Activated CD8-positive, alpha-beta memory T cell treated with anti-CD3 and anti-CD28 coated beads for 1 hour (primary cell): ENCODE measurements at places on chromosomes 1 and 21.

- DNase-seq = no peak
Observed at GRCh38 chr1:4978660-4979390, 324.4 kb downstream of the AJAP1 start.

DNA sequence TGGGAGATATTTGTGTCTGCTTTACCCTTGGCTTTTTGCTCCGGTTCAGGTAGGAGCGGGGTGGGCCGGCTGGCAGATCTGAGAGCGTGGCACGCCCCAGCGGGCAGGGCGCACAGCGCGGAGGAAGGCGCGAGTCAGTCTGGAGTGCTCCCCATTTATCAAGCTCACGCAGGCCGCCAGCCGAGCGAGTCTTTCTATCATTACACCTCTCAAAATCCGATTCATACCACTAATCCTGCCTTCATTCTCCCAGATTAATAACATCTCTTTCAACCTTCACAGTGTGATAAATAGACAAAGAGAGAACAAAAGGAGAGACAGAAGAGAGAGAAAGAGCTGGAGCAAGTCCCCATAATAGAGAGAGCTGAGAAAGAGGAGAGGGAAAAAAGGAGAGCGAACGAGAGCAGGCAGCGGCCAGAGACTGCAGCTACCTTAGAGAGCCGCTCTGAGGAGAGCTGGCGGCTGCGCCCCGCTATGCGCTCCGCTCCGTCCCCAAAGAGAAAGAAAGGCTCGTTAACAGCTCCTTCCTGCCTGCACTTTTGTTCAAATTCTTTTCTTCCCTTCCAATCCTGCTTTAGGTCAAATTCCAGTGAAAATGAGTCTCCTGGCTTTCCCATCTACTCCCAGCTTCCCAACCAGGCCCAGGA lies 48.0 kb downstream of the DMAP1 start:
- DNase-seq = no peak

DNA sequence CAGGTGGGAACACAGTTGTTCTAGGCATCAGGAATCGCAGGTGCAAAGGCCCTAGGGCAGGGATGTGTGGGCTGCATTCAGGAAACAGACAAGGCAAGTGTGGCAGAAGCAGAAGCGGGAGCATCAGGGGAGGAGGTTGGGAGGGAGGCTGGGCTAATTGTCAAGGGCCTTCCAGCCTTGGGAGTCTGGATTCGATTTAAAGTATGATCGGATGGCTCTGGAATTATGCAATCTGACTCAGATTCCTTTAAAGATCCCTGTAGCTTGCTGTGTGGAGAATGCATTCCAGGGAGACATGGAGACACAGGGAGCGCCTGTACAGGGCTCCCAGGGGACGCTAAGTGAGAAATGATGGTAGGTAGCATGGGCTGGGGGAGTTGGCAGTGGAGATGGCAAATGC lies 86.5 kb downstream of the LACTBL1 start:
- DNase-seq = no peak

DNA sequence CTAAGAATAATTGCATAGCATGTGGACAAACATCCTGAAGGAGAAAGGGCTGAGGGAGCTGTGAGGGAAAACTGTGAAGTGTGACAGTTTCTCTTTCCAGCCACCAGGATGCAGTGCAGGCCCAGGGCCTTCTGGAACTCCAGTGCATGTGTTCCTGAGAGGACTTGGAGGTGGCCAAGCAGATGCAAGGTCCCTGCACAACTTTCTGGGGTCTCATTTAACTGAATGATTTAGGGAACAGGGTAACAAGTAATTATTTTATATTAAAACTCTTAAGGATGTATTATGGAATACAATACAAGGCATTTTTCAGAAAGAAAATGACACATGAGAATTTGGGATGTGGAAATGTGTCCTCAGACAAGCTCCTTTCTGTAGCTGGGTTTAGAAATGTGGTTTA lies 61.2 kb upstream of the MCOLN3 start:
- DNase-seq = no peak

DNA sequence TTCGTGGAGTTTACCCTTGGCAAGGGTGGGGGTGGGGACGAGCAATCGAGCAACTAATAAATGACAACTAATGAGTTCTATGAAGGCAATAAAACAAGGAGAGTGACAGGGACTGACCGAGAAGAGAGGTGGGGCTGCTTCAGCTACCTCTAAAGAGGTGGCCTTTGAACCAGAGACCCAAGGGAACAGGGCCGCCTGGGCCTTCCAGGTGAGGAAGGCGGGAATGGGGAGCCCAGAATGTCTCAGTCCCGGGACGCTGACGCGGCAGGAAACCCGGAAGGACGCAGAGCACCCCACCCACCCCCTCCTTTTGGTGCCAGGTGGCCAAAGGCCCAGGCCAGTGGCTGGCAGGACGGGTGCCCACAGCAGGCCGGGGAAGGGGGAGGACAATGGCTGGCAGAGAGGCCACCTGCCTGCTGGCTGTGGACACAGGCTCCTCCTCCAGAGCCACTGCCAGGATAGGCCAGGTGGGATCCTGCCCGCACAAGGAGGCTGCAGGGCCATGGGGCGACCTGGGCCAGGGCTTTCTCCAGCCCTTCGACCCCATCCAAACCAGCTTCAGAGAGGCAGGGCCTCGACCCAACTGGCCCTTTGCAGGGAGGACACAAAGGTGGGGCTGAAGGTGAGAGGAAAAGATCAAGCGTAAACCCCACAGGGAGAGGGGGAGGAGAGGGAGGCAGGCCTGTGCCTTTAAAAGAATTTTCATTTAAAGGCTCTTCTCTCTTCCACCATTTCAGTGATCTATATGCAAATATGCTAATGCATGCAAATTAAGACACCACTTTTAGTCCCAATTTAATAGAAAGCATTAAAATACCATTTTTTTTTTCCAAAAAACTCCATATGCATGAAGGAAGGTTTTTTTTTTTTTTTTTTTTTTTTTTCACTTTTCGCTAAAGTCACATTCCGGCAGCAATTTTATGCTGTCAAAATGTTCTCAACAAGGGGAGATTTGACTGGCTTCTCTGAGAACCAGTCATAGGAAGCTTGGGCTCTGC lies 58.1 kb downstream of the CASZ1 start:
- DNase-seq = no peak
